ENCODE measurements at places on chromosomes 2 and 18.

DNA sequence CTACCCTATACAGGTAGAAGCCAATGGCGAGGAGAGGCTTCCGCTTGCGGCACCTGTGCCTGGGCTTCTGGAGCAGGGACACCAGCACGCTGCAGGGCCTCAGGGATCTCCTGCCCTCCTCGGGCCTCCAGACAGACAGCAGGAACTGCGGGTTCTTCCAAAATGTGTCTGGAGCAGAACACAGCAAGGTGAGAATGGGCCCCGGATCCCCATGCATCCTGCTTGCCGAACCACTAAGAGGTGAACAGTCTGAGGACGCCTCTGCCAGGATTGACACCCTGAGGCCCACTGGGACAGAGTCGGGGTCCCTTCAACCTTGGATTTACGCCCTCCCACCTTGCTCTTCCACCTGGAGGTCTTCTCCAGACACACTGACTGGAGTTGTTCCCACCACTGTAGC is 25.4 kb downstream of the CAPN14 start:
- no peak for DNase-seq

DNA sequence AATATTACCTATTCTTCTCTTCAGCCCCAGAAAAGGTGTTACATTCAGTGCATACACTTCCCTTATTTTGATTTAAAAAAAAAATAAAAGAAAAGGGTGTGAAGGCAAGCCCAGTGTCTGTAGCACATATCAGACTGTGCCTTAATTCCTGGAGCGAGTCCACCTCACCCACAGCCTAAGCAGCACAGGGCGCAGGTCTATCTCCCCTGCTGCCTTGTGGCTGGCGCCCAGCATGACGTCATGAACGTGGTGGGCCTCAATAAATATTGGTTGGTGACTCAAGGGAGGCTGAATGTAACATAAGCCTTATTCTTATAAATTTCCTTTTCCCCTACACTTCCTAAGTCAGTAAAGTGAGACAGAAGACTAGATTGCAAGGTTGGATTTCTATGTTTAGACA is 26.4 kb downstream of the ST3GAL5 start:
- DNase-seq: peak; percentile 77

GRCh38 chr2:130896813-130897212 is 60.1 kb downstream of the ARHGEF4 start:
- no peak for DNase-seq

DNA sequence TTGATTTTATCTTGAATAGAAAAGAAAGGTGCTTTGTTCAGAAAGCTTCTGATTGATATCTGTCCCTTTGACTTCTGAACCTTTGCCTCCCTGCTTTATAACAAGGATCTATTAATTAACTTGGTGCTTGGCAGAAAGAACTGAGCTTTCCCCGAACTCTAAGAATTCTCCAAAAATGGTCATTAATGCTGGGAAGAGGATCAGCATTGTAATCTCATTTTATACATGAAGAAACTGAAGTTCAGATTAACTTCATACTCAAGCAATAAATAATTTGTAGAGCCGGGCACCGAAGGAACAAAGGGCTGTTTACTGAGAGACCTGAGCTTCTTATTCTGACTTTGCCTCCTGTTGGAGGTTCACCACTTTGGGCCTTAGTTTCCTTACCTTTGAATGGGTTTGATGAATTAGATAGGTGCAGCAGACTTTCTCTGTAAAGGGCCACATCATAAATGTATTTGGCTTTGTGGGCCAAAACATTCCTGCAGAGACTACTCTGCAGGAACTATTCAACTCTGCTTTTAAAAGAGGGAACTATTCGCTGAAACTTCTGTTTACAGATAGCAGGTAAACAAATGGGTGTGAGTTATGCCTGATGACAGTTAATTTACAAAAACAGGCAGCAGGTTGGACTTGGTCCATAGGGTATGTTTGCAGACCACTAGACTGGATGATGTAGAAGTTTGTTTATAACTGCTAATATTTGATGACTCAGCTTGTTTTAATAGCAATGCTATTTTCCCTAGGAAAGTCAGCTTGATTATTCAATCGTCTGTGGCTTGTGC is 272.9 kb downstream of the TGIF1 start:
- DNase-seq: no peak

GRCh38 chr18:65523461-65523860 is 227.4 kb upstream of the CDH7 start:
- no peak for DNase-seq

DNA sequence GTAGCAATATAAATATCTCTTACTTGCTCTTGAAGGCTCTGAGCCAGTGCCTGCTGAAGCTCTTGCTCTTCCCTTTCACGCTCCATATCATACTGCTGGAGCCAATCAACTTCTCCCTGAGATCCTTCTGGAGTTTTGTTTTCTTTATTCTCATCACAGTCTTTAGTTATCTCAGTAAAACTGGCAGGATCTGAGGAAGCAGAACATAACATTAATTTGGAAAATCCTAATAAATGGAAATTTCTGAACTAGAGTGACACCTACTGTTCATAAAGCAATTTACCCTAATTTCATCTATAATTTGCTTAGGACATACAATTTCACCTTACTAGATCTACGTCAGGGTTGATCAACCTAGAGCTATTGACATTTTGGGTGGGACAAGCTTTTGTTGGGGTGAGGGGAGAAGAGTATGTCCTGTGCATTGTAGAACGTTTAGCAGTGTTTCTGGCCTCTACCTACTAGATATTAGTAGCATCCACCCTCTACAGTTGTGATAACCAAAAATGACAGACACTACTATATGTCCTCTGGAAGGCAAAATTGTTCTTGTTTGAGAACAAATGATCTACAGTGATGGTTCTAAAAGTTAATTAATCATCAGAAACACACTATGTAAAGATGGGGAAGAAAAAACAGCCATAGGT is 47.2 kb downstream of the VIL1 start:
- DNase-seq: peak; percentile 41

GRCh38 chr2:168155046-168155445 is 92.3 kb downstream of the STK39 start:
- DNase-seq: no peak

DNA sequence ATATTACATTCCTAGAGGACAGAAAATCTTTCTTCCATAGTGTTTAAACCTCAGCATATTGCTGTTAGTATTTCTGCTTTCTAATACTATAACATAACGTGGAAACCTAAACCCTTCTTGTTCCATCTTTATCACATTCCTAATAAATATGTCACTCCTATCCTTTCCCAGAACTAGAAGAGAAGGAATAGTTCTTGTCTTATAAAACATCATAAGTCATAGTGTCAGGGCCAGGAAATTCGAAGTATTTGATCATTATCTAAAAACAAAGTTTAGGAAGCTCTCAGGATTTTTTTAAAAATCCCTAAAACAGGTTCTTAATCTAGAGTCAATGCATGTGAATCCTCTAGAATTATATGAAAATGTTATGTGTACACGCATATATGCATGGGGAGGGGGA is 2.0 kb downstream of the NHEJ1 start:
- no peak for DNase-seq

DNA sequence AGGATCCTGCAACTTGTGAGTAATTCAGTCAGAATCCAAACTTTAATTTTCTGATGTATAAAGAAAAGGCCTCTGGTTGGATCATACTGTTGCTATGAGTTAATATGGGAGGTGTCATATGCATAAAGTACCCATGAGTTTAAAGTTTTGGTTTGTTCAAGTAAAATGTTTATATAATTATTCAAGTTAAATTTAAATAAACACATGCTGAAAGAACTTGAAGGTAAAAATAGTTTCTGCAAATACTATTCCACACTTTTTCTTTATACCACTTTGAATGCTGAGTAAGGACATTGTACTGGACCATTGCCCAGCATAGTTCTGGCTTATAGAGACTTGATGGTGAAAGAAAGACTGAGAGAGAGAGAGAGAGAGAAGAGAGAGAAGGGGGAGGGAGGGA is 30.7 kb downstream of the PKP4 start:
- peak; percentile 76 for DNase-seq

DNA sequence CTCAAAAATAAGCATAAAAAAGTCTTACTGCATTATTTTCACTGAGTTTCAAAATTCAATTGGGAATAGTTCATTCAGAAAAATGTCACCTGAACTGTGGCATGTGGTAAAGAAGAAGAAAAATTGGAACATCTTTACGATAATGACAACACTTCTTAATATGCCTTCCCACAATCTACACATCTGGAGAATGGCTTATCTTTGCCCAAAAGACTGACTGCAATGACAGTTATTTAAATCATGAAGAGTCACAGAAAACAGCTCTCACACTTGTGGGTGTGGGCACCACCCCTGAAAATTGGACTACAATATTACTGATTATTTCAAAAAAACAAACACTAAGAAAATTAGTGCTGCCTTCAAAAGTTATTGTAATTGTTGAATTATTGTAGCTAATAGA is 152.3 kb downstream of the USP34 start:
- no peak for DNase-seq

DNA sequence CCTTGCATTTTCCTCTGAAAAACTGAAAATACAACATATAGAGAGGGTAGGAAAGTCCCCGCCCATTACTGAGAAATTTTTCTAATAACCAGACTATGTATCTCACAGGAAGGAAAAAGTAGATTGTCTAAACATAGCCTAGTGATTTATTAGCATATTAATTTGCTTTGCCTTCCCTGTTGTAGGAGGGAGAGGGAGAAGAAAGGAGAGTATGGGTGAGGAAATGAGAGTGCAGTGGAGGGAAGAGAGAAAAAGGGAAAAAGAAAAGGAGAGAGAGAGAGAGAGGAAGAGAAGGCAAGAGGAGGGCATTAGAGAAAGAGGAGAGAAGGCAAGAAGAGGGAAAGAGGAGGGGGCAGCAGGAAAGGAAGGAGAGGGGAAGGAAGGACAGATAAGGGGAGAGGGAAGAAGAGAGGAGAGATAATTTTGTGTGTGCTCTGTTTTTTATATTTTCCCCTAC is 3.6 kb upstream of the KYNU start:
- DNase-seq: no peak

GRCh38 chr2:111111101-111111755 is 9.5 kb upstream of the BCL2L11 start:
- DNase-seq: no peak

- no peak for DNase-seq
These were observed 172.0 kb upstream of the SIX3 start for GRCh38 chr2:44769349-44770011.

GRCh38 chr2:65366595-65367125 is 65.7 kb downstream of the SPRED2 start:
- DNase-seq: peak; percentile 95

GRCh38 chr2:119246884-119247843 is 23.5 kb downstream of the STEAP3 start:
- no peak for DNase-seq

GRCh38 chr2:45265336-45265735 is 256.1 kb upstream of the SIX2 start:
- no peak for DNase-seq

- DNase-seq: no peak
These were observed 33.1 kb upstream of the CYP27A1 start for GRCh38 chr2:218748741-218749441.

- DNase-seq: no peak
These were observed 4.9 kb downstream of the QPCT start for GRCh38 chr2:37349231-37349860.

- no peak for DNase-seq
These were observed 350.3 kb downstream of the LRATD1 start for GRCh38 chr2:14982790-14983189.

GRCh38 chr2:31335921-31336585 is 78.5 kb downstream of the XDH start:
- peak; percentile 68 for DNase-seq

DNA sequence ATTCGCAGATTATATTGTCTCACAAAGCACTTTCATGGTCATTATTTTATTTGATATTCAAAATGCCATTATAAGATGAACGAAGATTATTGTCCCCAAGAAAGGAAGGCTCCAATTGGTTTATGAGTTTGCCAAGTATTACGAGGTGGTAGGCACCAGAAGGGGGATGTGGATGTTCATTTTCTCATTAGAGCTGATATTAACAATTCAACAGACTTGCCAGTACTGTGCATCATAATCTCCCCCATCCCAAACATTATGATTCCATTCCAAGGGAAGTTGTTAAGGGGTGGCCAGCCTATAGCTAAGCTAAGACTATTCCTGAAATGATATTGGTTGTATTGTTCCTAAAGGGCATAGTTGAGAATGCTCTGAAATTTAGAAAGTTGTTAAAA is 257.7 kb downstream of the PRKCE start:
- DNase-seq: no peak

DNA sequence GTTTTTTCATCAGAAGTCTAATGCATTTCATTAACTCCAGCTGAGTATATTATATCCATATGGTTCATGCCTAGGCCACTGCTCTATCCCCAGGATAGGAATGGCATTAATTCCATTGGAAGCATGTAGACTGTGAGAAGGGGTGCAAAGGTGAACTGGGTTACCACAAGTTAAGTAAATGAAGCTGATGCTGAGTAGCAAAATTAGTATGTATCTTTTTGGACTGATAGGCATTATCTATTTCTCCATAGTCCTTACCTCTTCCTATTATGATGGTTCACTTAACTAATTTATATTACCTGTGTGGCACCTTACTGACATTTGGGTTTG is 24.9 kb downstream of the UBE2E3 start:
- no peak for DNase-seq

- no peak for DNase-seq
These were observed 30.7 kb upstream of the CD302 start for GRCh38 chr2:159828738-159829137.

- DNase-seq: peak; percentile 49
These were observed 99.4 kb downstream of the SLC39A10 start for GRCh38 chr2:195756218-195756942.

DNA sequence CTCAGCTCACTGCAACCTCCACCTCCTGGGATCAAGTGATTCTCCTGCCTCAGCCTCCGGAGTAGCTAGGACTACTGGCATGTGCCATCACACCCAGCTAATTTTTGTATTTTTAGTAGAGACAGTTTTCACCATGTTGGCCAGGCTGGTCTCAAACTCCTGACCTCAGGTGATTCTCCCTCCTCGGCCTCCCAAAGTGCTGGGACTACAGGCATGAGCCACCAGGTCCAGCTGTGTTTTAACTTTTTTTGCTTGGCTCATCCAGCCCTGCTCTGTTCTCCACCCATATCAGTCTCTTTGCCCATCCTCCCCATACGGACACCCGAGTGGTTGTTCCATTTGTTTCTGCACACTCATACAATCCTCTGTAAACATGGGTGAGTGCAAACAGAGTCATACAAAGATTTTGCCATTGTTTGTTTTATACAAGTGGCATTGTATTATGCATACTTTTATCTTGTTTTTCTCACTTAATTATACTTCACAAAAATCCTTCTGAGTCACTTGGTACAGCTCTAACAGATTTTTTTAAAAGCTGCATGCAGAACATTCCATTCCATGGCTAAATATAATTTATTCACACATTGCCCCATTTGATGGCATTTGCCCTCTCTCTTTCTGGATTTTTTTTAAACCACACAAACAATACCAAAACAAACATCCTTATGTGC is 5.3 kb downstream of the APOB start:
- peak; percentile 4 for DNase-seq

DNA sequence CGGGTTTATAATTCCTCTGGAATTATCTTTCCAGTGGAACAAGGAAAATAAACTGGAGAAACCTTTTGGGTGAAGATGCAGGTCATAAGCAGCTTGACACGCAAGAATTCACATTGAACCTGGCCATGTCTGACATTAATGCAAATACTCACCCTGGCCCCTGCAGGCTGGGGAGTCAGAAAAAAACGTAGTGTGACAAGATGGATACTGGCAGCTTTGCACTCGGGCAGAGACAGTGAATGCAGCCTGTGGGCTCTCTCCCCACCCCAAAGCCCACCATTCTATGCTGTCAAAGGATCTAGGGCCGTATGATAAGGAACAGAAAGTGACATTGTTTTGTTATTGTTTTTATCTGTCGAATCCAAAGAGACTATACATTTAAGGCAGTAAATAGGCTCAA is 223.1 kb downstream of the RBM43 start:
- no peak for DNase-seq
